ENCODE measurements at places on chromosomes 3 and 15. TPM values are rescaled to one million over a fixed set of nuclear protein-coding genes. Genes with fewer than 3 reads are reported as not detected.

DNA sequence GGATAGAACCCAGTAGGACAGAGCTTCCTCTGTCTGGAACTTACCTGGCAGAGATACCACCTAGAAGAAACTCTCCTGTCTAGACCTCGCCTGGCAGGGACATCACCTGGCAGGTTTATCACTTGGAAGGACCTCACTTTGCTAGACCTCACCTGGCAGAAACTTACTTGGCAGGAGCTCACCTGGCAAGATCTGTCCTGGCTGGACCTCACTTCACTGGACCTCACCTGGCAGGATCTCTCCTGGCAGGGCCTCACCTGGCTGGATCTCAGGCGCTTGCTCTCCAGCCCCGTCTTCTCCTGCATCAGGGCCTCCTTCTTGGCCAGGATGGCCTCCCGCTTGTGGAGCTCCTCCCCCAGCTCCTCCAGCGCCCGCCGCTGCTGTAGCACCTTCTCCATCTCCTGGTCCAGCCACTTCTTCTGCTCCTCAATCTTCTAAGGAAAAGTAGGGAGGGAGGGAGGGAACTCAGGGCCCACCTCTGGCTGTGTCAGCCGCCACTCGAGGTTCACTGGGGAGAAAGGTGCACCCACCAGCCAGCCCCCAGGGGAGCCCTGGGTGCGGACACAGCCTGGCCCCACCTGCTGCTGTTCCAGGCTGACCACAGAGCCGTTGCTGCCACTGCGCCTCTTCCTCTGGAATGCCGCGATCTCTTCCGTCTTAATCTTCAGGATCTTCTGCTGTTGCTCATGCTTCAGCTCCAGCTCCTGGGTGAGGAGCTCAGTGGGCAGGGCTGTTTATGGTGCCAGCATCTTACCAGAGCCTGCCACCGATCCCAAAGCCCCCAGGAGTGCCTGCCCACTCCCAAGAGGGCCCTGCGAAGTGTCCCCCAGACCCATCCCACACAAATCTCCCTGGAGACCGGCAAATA, 22.5 kb downstream of the KIF7 start:
- no peak for DNase-seq

DNA sequence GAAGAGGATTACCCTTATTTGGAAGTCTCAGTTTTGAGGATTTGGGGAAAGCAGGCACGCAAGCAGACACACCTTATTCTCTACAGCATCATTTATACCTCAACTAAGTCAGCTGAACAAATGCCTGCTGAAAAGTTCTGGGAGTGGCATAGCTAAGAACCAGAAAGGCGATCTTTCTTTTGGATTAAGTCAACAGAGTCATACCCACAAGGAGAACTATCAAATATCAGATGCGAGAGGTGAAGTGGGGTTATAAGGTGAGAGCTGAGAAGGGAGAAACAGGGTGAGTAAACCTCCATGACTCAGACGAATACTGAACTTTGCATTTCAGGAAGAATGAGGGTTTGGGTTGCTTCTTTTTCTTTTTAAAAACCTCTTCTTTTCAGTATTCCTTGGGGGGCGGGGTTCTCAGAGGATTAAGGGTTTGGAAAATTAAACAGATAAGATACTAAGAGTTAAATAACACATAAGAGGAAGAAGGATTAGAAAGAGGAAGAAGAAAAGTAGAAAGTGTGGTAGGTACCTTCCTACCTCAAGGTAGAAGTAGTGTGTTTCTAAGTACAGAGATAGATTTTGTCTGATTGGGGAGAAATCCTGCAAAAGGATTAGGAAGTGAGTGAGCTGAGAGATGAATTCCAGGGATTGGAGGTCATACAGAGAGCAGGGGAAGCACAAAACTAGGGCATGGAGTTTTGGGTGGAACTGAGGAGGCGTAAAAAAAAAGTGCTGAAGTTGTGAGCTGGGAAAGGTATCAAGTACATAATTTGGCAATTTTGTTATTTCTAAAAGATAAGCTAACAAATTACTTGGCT, 41.3 kb upstream of the ICE2 start:
- no peak for DNase-seq

GRCh38 chr15:85474700-85475316, 94.4 kb downstream of the AKAP13 start:
- DNase-seq = peak; percentile 28

DNA sequence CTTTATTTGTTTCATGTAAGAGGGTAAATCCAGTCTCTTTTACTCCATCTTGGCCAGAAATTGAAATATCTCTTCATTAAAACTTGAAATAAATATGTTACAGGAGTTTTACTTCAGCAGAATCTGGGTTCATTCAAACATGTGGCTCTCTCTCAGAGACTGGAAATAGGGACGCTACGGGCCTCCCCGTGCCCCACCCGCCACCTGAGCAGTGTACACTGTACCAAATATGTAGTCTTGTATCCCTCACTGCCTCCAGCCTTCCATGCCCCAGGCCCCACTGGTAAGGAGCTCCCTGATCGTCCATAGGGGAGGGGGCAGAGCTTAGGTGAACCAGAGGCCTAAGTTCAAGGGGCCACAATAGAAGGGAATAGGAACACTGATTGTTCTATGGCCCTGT, 36.0 kb downstream of the RPL39L start:
- no peak for DNase-seq

DNA sequence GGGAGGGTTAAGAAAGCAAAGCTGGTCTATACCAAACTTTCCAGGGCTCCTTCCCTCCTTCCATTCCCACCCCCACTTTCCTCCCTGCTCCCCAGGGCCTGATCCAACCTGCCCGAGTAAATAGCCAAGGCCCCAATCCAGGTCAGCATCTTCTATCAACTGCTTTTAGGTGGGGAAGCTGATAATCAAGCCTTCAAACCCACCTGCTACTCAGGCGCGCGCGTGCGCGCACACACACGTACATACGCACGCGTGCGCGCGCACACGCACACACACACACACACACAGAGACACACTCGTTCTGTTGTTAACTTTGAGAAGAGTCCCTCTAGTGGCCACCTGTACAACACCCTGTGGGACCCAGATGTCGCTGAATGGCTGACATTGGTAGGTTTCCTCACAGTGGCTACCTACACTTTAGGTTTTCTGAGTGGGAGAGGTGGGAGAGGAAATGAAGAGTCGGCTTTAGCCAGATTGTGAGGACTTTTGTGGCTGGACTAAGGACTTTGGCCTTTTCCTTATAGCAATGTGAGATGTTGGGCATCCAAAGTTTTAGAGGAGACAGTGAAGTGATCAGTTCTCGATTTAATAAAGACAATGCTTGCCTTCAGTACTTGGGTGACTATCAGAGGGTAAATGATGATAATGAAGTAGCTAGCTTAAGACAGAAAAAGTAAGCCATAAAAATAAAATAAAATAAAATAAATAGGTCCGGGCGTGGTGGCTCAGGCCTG, 179.9 kb upstream of the C2CD4B start:
- DNase-seq = no peak

Gene GOLGA8K
- 0.37 TPM for polyA plus RNA-seq

Gene PTPN9
- polyA plus RNA-seq = 12.3 TPM

Gene SYNPR
- polyA plus RNA-seq = 0.18 TPM

Data from thymus (tissue), 14 donors.